ENCODE measurements at places on chromosomes 12 and 14.

- no peak for DNase-seq
These were observed 55.9 kb downstream of the KCNA5 start for GRCh38 chr12:5099591-5099990.

DNA sequence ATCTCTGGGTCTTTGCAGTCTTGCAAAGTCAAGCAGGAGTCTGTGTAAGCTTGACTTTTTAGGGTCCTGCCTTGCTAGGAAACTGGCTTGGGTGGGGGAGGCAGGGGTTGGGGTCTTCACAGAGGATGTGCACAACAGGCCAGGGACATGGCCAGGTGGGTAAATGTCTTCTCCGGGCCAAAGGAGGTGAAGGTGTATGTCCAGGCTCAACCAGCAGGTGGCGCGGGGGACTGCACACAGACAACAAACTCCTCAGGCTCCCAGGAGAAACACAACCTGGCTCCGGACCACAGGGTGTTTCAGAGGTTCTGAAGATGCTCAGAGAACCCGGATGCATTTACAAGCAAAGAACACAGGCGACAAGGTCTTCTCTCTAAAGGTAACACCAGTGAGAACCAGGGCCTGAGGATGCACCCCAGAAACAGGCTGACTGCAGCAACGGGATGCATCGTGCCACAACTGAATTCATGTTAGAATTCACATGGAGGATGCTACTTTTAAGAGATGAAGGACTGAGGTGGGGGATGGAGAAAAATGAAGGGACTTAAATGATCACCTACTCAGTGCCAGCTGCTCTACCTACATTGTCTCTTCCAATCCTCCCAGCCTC lies 56.0 kb downstream of the PLEKHG3 start:
- DNase-seq = peak; percentile 16

GRCh38 chr12:83018088-83018487 lies 331.4 kb downstream of the TMTC2 start:
- DNase-seq = no peak

DNA sequence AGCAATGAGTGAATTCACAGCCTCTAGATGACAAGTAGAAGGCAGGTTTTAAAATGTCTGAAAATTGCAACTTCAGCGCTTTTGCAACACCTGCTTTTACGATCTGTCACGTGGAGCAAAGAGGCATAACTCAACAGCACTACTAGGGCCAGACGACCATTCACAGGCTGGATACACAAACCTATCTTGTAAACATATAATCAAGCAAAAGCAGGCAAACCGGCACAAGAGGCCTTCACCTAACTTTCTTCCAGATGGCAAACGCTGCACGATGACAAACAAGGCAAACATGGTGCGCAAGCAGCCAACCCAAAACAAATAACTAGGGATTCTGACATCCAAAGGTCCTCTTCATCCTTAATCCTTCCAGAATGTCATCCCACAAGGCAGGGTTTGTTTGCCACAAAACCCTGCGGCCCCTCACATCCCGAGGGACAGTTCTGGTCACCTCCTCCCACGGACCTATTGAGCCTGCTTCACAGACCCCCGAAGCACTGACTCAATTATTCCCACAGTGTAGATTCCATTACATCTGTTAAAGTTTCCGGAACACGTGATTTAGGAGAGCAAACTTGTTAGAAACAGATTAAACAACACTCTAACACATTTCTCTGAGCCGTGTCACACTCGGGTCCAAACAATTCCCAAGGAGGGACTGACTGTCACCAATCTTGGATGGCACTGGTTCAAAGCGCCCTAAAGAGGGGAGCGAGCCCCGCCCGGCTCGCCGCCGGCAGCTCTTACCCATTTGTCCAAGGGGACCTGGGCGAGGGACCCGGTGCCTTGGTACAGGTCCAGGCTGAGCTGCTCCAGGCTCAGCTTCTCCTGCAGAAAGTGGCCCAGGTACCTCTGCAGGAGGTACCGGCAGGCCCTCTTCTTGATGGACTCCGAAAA lies 823 bp downstream of the ATG2B start:
- DNase-seq = peak; percentile 24

DNA sequence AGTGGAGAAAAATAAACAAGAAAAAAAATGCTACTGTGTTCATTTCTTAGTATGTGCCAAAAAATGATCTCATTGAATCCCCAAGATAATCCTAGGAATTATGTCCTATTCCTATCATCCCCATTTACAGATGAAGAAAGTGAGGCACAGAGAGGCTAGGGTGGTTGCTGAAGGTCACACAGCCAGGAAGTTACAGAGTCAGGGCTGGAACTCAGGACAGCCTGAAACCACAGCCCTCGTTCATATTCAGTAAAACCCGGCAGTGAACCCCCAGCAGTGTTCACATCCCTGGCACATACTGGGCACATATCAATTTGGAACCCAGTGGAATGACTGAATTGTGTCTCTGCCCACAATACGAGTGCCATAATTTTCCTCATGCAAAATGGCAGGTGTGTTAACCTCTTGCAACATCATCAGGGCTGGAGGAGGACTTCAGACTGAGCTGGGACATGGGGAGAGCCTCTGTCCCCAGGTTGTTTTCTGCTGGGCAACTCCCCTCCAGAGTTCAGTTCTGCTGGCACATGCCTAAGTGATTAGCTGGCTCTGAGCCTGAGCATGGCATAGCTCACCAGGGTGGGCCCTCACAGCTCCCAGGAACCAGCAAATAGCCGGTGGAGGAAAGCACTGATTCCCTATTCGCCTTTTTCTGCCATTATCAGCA lies 2.0 kb upstream of the PPP1CC start:
- DNase-seq = no peak
